ENCODE measurements at places on chromosomes 16 and 17.

- no peak for DNase-seq
These were observed 45.2 kb upstream of the BCAR1 start for GRCh38 chr16:75296606-75297005.

- no peak for DNase-seq
These were observed 214.3 kb upstream of the CDH5 start for GRCh38 chr16:66152181-66152580.

DNA sequence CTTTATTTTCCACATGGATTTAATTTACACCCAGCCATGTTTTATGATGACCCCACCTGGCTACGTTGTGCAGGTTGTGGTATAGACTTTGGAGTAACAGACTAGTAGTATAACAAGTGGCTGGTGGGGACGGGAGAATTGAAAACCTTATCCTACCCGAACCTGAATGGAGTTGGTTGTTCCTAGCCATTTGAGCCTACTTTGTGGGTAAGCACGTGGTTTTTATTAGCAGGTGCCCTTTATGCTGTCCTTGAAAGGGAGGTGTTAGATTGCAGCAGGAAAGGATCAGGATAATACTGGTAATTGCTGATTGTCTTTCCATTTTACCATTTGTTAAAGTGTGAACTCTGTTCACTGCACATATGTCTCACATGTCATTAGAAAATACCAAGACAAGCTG, 31.9 kb upstream of the PHAF1 start:
- no peak for DNase-seq

DNA sequence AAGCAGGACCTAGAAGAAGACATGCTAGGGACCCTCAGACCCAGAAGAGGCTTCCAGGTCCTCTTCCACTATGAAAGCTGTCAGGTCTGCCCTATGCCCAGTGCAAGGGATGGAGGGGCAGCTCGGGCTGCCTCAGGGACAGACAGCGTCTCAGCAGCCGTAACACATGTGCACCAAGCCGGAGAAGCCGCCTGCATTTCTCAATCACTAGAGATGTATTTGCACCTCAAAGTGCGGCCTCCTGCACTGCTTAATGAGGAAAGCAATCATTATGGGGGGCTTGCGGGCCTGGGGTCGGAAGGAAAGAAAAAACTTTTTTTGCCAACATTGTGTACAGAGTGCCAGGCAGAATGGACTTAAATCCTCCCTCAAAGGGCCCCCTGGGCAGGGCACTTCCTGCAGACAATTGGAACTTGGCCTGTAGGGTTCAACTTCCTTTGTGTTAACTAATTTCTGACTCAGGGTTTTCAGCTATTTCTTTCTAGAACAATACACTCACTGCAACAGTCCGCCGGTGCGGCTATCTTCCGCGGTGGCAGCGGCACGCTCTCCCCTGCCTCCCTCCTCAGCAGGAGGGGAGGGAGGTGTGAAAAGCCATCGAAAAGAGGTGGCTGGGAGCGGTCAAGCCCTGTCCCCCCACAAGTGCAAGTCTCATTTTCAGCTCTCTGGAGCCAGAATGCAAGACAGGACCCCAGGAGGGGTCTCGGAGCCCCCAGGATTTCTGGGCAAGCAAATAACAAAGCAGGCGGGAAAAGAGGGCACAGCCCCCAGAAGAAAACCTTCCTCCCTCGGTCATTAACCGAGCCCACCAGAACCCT, 101.2 kb downstream of the ZNF423 start:
- no peak for DNase-seq

DNA sequence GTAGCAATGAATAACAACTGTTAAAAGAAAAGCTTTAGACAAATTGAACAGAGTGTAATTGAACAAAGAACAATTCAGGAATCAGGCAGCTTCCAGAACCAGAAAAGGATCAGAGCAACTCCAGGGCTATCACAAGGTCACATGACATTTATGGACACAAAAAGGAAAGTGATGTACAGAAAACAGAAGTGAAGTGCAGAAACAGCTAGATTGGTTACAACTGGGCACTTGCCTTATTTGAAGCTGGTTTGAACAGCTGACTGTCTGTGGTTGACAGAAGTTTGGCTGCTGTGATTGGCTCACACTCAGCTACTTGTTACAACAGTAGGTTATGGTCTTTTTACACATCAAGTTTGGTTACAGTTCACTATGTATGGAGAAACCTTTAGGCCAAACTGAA, 14.8 kb downstream of the EFCAB5 start:
- DNase-seq, result no peak

GRCh38 chr16:9012848-9013507, 49.3 kb upstream of the USP7 start:
- peak; percentile 7 for DNase-seq

DNA sequence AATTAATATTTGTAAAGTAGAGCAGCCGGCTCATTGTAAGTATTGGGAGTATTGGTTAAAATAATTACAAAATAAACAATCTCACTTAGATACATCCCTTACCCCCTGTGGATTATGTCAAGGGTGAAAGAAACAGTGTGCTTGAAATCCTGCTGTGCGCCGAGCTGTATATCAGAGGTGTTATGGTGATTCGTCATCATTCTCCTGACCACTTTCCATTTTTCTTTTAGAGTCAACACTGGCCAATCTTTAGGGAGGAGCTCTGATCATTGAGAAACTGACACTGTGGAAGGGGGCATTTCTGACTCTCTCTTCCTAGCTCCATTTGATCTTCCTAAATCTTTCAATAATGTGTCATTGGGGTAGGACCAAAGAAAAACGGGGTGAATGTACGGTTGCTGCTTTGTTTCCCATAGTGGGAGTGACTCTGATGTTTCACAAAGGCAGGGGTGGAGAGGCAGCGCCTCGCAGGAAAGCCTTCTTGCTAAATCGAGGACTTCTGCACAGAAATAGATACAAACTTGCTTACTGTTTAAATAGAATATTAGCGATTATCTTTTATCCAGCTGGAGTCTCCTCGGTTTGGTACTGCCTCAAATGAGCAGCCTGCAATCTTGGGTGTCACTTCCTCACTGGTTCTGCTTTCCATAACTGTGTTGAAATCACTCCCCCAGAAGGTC, 123.4 kb downstream of the PRKCB start:
- DNase-seq, result no peak

- no peak for DNase-seq
These were observed 69.2 kb downstream of the C16orf78 start for GRCh38 chr16:49442805-49443204.

GRCh38 chr17:19004421-19005136, at the start of gene FAM83G:
FAM83G (minus strand) TSS chr17:19004764; CDS start chr17:19004041, 723 bp downstream.
- peak; percentile 88 for DNase-seq

DNA sequence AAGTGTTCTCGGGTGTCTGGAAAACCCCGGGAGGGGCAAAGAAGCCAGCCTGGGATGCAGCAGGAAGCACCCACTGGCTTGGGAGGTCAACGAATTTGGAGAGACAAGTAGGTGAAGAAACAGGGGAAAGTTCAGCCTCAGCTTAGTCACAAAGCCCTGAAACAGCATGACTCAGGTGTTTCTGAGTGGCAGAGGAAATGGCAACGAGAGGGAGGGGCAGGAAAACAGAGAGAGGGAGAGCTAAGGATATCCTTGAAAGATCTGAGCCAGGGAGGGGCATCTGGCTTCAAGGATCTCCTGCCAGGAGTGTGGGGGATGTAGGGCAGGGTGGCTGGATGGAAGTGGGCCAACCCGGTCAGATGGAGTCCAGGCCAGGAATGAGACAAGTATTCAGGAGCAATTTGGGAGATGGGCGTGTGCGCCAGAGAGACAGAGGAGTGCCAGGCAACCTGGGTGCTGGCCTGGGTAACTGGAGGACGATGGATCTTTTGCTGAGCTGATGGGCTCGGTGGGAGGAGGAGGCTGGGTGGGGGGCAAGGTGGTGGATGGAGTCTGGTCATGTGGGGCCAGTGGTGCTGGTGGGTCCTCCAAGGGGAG, 27.2 kb downstream of the ABCC3 start:
- DNase-seq, result peak; percentile 10

DNA sequence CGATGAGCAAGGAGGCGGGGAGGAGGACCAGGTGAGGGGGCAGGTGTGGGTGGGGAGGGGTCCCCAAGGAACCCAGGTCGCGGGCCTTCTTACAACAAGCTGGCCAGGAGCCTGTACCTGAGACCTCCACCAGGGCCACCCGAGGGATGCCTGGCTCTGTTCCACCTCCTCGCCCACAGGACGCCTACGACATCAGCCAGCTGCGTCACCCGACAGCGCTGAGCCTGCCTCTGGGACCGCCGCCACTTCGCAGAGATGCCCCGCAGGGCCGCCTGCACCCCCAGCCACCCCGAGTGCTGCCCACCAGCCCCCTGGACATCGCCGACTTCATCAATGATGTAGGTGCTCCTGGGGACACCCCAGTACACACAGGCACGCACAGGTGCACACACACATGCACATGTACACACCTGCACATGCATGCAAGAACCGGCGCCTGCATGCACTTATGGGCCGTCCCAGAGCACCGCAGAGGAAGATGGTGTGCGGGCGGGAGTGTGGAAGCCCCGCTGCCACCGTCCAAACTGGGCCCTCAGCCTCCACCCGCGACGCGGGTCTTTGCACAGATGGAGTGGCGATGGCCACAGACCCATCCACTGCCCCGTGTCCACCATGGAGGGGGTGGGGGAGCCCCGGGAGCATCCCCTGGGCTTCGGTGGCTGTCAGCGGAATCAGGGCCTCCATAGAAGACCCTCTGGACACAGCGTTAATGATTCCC, 6.6 kb downstream of the SLC22A31 start:
- DNase-seq, result no peak

DNA sequence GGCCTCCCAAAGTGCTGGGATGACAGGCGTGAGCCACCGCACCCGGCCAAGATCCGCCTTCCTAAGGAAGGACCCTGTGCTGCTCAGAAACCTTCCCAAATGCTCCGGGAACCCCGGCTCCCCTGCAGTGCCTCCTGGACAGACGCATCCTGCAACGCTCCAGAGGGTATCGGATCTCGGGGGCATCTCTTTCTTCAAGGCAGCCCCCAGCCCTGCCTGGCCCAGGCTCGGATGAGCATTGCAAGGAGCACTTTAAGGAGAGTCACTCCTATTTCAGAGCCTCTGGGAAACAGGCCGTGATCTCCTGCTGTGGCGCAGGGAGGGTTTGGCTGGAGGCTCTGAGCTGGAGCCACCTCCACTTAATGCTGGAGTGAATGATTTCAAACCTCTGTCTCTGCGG, 17.2 kb upstream of the ABR start:
- no peak for DNase-seq

DNA sequence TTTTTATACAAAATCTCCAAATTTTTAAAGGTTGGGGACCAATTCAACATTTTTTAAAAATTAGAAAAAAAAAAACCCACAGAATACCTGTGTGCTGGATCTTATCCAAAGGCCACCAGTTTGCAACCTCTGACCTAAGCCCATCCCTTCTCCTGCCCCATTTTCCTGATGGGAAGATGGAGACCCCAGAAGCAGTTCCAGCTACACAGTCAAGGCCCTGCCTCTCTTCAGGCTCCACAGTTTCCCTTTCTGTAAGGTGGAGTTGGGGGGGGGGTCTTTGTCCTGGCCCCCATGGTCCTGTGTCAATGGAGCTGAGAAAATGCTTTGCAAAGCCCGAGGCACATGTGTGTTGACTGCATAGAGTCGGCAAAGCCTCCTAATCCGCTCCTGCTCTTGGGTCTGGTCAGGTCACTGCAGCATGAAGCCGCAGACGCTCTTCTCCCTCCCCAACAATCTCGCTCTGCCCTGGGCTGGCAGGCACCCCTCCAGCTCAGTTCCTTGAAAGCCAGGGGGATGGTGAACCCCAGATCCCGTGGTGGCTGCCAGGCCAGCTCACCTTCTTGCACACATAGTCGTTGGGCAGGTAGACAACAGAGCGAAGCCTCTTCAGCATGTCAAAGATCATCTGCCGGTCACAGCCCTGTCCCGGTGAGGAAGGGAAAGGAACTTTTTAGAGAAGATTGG, 70.0 kb downstream of the CNGB1 start:
- no peak for DNase-seq

DNA sequence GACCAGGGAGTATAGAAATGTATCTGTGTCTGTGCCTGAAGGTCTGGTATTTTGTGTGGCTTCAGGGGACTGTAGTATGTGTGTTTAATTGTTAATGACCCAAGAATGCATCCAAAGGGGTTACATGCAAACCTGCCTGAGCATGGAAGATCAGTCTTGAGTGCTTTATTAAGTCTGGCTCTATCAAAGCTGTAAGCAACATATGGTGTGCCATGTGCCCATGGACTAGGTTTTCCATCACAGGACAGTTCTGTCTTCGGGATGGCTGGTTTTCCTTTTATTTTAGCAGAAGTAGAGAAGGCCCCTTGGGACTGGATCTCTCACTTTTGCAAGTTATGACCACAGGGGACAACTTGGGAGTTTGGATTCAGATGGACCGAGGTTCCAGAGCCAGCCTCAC, 18.2 kb downstream of the RBFOX1 start:
- DNase-seq, result no peak

DNA sequence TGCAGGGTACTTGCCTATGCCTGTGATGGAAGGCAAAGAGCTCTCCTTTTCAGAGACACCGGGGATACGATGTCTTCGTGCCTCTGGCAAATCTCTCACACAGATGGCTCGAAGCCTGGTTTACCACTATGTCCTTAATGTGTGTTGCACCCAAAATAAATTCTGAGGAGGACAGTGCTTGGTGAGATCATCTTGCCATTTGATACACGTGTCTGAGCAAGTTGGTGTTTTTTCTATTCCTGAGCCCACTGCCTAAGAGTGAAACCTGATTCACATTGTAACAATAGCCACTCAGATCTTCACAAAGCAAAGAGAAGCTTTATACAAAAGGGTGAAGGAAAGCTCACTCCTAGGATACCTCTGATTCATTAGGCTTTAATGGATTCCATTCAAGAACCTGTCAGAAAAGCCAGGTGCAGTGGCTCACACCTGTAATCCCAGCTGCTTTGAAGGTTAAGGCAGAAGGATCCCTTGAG, 33.1 kb upstream of the AKAP1 start:
- no peak for DNase-seq

DNA sequence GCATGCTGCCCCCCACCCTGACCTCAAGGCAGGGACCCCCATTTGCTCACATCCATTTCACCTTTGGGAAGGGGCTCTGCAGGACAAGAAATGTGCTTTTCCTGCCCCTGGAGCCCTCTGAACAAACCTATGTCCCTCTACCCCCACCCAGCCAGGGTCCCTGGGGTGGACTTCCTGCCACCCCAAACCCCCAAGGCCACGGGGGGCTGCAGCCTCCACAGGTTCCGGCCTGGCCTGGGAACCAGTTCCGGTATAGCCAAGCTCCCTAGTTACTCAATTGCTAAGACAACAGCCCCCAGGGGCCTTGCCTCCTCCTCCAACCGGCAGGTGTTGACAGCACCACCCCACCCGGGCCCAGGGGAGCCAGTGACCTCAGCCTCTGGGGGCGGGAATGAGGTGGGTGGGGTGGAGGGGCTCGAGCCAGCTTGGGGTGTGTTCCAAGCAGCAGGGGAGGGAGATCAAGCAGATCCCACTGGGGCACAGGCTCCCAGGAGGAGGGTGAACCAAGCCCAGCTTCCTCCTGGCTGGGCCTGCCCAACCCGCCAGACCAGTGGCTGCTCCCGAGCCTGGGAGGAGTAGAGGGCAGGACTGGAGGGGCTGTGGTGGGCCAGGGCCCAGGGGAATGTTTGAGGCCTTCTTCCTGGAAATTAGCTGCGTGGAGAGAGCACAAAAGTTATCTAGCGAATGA, 6.6 kb downstream of the PNMT start:
- DNase-seq, result no peak
